ENCODE measurements at places on chromosomes 4 and X.

GRCh38 chrX:132063862-132064261 is 40.8 kb downstream of the STK26 start:
- DNase-seq = no peak

- DNase-seq = no peak
These were observed 7.2 kb downstream of the PRDM8 start for GRCh38 chr4:80204433-80205011.

GRCh38 chr4:81756973-81757372 is 285.3 kb upstream of the RASGEF1B start:
- DNase-seq = no peak

DNA sequence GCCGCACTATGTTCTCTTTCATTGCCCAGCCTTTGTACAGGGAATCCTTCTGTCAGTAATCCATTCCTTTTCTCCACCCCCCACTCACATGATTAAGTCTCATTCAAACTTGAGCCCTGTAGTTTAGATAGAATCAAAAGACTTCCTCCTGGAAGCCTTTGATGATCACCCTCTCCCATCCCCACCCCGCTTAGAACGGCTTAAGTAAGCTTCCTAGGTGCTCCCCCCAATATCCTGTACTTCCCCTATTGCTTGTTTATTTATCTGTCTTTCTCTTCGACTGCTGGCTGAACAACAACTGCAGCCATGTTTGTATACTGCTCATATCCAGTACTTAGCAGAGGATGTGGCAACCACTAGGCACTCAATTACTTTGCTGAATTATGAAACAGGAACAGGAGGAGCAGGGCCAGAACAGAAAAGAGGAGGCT is 38.5 kb upstream of the GPC3 start:
- DNase-seq = no peak

GRCh38 chr4:124904723-124905388 is 192.3 kb upstream of the ANKRD50 start:
- no peak for DNase-seq

- DNase-seq = no peak
These were observed 19.2 kb downstream of the SUPT20HL2 start for GRCh38 chrX:24294619-24295018.

GRCh38 chrX:150649096-150649870 is 43.9 kb upstream of the MTMR1 start:
- DNase-seq = peak; percentile 27

DNA sequence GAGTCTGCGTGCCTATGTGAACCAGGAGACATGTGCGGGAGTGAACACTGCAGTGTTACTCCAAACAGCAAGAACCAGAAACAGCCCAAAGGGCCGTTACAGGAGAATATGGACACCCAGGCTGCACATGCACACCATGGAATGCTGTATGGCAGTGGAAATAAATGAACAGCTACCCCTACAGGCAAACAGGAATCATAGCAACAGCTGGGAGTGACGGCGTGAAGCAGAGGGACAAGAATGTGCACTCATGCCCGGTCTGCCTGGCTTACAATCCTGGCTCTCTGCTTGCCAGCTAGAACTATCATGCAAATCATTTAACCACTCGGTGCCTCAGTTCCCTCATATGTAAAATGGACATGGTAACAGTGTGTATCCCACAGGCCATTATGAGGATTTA is 16.6 kb downstream of the GPKOW start:
- no peak for DNase-seq

- DNase-seq = peak; percentile 2
These were observed 102.9 kb downstream of the TSPAN7 start for GRCh38 chrX:38664285-38664684.

DNA sequence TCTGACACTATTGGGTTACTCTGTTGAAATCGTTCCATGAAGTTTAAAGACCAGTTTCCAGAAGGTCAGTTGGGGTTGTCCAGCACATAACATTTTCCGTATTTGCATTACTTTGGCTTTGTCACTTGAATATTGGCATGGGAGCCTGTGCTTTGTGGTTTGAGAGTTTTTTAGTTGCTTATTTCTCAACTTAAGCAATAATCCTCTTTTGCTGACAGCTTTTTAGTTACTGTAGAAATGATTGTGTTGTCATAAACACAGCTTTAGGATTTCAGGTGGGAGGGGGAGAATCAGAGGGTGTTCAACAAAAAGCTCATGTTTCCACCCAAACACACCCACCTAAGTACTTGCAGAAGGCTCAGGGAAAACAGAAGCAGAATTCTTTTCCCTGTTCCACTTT is 210.7 kb upstream of the TLL1 start:
- no peak for DNase-seq

DNA sequence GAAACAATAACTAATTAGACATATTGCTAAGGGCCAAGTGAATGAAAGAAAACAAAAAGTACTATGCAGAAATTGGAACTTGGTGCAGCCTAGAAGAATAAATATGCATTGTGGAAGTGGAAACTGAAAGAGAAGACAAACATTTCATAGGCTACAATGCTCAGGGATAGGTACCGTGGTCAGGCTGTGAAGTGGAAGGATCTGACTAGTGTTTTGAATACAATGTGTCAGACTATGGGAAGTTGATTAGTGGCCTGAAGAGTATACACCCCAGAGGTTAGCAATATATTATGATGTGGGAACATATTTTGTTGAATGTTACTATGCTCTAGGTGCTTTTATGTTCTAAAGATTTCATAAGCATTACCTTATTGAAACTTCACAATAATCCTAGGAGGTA is 36.8 kb downstream of the GPRIN3 start:
- DNase-seq = no peak

DNA sequence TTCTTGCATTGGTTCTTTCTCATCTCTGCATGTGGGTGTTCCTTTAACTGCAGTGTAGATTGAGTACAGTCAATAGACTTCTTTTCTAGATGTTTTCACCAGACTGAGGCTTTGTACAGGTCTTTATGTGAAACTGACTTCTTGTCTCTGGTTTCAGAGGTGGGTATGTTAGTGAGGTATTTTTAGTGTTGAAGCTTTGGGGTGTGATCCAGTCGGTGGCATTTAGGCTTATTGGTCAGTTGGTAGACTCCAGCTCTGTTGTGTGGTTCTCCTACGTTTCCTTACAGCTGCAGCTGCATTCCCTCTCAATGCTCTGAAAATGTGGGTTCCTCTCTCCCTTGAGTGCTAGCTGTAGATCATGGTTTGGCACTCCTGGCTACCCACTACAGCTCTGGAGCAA is 21.3 kb upstream of the AMBN start:
- DNase-seq = no peak

GRCh38 chr4:768995-769394 is 56.9 kb downstream of the CPLX1 start:
- no peak for DNase-seq

DNA sequence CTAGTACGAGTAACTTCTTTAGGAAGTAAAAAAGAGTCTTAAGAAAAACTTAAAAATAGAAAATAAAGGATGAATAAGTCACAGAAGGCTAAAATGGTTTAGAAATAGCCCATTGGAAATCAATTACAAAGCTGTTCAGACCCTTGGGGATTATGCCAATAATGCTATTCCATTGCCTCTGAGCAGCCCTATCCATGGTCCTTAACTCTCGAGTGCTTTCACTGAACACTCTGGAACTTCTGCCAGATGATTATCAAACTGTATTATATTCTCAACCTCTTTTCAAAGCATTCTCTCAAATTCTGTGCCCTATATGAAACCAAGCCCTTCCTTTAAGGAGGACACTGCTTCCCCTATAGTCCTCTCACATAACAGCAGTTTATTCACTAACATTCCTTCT is 17.0 kb downstream of the SLC9B1 start:
- no peak for DNase-seq

- DNase-seq = no peak
These were observed 640 bp downstream of the PHF8 start for GRCh38 chrX:54043541-54044125.

- no peak for DNase-seq
These were observed 811.5 kb upstream of the TENM3 start for GRCh38 chr4:181431661-181432060.

DNA sequence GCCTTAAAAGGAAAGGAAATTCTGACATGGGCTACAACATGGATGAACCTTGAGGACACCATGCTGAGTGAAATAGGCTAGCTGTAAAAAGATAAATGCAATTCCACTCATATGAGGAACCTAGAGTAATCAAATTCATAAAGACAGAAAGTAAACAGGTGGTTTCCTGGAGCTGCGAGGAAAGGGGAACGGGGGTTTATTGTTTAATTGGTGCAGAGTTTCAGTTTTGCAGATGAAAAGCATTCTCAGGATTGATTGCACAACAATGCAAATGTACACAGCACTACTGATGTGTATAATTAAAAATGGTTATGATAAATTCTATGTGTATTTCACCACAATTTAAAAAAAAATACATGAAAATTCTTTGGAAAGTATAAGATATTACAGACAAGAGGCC is 24.0 kb downstream of the PLRG1 start:
- no peak for DNase-seq

DNA sequence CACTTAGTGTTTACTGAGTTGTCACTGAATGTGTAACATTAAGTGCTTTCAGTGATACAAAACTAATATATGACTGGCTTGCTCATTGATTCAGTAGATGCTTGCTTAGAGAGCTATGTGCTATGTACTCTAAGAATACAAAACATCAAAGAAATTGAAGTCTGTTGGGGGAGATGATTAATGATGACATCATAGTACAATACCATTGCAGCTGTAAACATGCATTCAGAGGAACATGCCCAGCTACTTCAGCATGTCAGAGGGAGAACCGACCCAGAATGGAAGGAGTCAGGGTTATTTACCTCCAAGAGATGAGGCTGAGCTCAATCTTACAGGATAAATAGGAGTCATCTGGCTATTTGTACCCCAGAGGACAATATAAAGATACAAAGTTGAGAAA is 290.8 kb downstream of the TENM3 start:
- no peak for DNase-seq

DNA sequence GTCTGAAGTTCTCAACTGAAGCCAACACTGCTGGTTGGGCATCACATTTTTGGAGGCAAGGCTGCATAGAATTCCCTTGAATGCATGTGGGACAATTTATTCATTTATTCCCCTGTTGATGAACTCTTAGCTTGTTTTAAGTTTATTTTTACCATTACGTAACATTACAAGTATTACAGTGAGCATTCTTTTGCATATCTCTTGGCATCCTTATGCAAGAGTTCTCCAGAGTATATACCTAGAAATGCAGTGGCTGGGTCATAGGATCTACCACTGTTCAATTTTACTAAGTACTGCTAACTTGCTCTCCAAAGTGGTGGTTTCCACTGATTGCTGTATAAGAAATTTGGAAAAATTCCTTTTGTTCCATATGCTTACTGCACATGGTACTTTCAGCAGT is 66.5 kb downstream of the UCHL1 start:
- DNase-seq = no peak

DNA sequence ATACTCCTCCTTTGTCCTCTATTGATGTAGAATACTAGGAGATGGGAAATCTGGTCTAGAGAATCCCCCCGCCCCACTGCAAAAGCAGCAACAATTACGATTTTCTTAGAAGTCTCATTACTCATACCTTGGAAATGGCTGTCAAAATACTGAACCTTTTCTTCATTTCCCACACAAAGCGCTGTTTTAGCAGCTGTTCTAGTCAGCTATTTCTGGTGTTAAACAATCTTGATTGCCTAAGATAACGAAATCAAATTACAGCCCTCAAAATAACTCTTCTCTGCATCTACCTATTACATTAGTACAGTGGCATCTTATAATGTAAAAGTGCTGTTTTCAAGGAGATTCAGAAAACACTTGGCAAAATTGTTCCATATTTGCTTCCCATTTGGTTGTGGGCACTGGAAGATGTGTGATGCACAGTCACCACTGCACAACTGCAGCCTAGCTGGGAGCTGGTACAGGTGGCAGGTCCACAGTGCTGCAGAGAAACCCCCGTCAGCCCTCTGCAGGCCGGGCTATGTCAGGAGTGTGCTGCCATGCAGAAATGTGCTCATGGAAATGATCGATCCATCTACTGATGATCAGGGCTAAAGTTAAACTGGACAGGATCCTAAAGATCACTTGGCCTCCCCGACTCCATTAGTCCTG is 50.4 kb downstream of the TBC1D9 start:
- no peak for DNase-seq

DNA sequence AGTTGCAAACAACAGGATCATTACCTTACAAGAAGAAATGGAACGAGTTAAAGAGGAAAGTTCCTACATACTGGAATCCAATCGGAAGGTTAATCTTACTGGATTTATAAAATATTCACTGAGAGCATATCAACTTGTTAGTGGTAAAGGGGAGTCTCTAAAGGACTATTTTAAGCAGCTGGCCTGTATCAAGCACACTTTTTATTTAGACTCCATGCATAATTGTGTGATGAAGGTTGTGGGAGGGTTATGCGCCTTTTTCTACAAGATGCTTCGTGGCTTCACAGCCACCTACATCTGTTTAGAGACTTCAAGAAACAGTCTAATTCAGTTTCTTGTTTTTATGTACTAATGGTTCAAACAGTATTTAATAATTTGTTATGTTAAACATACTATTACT is 56.6 kb downstream of the GRSF1 start:
- no peak for DNase-seq

GRCh38 chr4:159273141-159273438 is 170.2 kb downstream of the RAPGEF2 start:
- no peak for DNase-seq

DNA sequence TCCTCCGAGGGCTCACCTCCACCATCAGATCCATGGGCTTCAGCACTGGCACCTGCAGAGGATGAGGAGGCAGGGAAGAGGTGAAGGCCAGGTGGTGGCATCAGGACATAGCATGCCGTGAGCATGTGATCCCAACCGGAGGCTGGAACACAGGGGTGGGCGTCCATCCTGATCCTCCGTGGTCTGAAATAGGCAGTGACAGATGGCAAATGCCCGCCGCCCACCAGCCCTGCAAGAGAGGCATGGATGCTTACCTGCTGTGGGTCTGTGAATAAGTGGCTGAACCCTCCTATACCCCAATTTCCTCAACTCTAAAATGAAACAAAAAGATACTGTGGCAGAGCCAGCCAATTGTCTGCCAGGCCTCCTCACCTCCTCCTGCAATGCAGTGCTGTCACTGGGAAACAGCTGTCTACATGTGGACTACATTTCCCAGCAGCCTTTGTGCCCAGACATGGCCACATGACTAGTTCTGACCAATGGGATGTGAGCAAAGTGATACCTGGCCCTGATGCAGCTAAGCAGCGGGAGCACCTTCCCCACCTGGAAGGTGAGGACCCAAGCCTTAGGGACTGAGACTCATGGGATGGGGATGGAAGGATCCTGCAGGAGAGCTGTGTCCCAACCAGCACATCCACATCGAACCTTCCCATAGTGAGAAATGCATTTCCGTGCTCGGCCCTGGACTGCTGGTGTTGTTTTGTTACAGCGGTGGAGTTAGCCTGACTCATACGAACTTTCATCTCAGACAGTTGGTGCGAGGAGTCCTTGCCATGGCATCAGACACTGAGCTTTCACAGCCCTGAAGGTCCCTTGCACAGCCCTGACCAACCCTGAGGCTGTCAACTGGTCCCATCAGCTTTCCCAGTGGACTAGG is 99.5 kb downstream of the PPP2R2C start:
- DNase-seq = no peak

- DNase-seq = no peak
These were observed 8.3 kb downstream of the INTS6L start for GRCh38 chrX:135528756-135529155.
